ENCODE measurements at places on chromosomes 16 and 17.

- DNase-seq, result no peak
These were observed 18.2 kb downstream of the CLUAP1 start for GRCh38 chr16:3518986-3519348.

- no peak for DNase-seq
These were observed 325.8 kb upstream of the CCL2 start for GRCh38 chr17:33929181-33929724.

GRCh38 chr16:24130494-24131085 is 125.5 kb upstream of the CACNG3 start:
- DNase-seq, result no peak

- DNase-seq, result no peak
These were observed 888 bp downstream of the ACSM5 start for GRCh38 chr16:20410121-20410723.

GRCh38 chr16:66858740-66859396 is 14.7 kb downstream of the CA7 start:
- no peak for DNase-seq

GRCh38 chr16:74257061-74257460 is 39.6 kb upstream of the PSMD7 start:
- no peak for DNase-seq

GRCh38 chr17:15462976-15463772 is 4.2 kb downstream of the CDRT4 start:
- DNase-seq, result no peak

DNA sequence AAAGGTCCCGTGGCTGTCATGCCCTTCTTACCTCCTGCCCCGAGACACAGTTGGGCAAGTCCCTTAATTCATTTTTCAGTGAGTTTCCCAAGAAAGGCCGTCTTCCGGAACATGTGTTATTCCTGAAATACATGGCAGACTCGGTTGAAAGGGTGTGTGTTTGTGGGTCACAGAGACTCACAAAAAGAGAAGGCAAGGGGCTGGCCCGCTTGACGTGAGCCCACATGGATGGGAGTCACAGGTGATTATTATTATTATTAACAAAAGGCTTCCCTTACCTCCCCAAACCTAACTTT is 34.1 kb upstream of the CCR7 start:
- DNase-seq, result no peak

DNA sequence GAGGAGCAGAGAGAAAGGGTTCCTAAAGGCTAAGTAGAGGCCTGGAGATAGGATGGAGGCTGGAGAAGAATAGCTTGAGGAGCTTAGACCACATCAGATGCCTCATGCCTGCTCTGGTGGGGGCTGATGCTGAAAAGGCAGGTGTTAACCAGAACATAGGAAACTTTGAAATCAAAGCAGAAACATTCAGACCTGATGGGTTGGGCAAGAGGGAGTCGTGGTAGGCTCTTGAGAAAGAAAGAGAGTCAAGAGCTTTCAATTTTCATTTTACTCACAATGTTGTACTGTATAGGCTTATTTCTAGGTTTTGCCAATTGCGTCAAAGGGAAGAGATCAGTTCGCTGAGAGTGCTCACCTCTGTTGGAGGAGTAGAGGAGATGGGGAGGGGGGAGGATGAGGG is 406.6 kb upstream of the SALL1 start:
- DNase-seq, result no peak

DNA sequence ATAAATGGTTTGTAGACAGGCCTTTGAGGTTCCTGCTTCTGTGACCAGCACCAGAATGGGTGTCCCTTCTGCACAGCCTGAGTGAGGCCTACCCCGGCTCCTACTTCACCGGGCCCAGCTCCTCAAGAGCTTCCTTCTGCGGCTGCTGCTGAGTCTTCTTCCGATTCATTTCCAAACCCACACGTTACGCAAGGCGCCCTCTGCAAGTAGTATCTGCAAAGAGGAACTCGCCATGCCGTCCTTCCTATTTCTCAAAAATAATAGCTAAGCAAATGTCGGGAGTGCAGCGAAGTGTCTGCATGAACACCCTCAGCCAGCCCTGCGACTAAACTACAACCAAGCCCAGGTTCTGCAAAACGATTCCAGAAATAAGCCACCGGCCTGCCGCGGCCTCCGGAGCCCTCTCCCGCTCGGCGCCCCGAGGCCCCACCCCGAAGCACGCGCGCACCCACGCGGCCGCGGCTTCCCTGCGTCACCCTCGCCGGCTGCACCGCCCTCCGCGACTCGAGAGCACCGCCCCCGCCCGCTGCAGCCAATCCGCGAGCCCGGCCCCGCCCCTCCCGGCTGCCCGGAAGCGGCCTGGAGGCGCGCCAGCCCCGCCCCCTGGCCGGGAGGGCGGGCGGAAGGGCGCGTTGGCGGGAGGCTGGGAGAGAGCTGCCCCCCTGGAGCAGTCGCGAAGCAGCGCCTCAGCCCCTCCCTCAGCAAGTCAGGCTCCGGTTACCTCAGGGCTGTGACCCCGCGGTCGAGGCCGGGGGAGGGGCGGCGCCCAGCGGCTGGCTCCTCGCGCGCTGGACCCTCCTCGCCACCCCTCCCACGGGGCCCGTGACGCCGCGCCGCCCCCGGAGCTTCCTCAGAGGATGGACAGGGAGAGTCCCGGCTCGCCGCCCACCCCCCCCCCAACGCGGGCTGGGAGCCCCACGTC is 8.3 kb downstream of the MNT start:
- DNase-seq, result peak; percentile 98

DNA sequence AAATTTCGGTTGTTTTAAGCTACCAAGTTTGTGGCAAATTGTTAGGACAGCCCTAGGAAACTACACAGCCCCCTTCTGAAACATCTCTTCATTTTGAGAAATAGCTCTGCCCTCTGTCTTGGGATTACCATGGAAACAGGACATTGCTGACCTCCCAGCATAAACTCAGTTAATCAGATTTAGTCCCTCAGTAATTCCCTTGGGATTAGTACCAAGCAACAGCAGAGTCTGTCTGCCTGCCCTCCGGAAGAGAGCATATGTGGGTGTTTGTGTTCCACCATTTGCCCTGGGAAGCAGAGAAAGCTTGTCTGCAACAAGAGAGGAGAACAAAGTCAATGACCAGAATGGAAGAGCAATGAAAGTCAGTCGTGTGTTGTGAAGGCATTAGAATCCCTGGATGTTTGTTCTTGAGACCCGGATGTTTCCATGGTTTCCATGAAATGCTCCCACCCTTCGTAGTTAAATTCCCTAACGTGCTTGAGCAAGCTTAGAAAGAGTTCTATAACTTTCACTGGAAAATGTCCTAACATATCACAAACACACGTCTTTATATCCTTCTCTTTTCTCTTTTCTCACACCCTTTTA is 26.2 kb downstream of the NUDT7 start:
- no peak for DNase-seq

DNA sequence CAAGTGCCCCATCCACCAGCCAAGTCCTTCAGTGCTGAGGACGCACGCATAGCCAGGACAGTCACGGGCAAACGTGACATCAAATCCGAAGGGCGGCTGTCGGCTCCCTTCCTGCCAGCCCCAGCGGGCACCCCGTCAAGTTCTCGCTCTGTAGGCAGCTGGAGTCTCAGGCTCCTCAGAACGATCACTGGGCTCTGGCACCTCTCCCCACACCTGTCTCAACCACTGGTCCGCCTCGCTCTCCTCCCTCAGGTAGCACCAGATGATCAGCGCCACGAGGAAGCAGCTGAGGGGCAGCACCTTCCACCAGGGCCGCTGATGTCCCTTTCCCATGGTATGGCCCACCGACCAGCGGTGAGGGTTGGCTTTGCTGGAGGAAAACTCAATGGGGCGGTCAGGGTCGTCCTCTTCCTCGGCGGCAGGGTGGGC is 422 bp downstream of the UQCC4 start:
- no peak for DNase-seq

- DNase-seq, result no peak
These were observed 72.9 kb downstream of the CREBBP start for GRCh38 chr16:3807425-3808123.

GRCh38 chr17:79993390-79994227 is 42.1 kb downstream of the TBC1D16 start:
- DNase-seq, result no peak

GRCh38 chr16:15593235-15593634 is 49.7 kb downstream of the MARF1 start:
- DNase-seq, result no peak

DNA sequence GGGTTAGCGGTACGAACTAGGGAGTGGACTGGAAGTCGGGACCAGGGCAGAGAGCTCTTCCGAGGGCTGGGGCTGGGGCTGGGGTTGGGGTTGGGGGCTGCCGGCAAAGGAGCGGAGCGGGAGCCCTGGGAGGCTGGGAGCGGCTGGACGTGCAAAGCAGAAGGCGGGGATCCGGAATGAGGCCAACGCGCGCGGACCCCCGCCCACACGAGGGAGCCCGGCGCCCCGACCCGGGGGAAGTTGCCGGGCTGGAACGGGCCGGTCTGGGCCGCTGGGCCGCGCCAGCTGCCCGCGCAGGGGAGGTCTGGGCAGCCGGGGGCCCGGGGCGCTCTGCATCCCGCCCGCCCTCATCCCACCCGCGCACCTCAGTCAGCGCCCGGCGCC is 323 bp downstream of the ST3GAL2 start:
- DNase-seq, result no peak

- no peak for DNase-seq
These were observed 30.3 kb downstream of the TRAP1 start for GRCh38 chr16:3687021-3687420.

- DNase-seq, result peak; percentile 34
These were observed 45.8 kb upstream of the NOS2 start for GRCh38 chr17:27846042-27846655.

DNA sequence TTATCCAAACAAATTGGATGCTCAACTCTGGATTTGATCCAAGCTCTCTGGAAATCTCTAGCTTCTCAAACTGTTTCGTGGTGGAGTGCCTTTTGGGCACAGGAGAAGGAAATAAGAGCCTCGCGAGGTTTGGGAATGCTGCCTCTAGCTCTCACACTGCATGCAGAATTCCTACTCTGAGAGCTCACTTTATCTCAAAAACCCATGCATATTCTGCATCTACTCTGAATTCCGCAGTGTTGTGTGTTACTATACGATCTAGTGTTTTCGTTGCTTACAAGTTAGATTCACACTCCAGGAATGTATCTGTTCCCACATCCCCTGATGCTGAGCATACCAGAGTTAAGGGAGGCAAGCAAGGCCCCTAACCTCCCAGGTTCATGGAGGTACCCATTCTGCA is 462.7 kb downstream of the WWOX start:
- no peak for DNase-seq
